H4 (cell line): ENCODE measurements at places on chromosomes 5 and 9. TPM values are rescaled to one million over a fixed set of nuclear protein-coding genes. Genes with fewer than 3 reads are reported as not detected.

Gene PCDHB12
- total RNA-seq = 5.2 and 5.6 TPM in 2 replicates

GRCh38 chr5:169801324-169801777 lies 164.3 kb downstream of the DOCK2 start:
- no peak for DNase-seq

- DNase-seq = no peak
Observed at GRCh38 chr9:18457510-18457909, 16.4 kb upstream of the ADAMTSL1 start.

DNA sequence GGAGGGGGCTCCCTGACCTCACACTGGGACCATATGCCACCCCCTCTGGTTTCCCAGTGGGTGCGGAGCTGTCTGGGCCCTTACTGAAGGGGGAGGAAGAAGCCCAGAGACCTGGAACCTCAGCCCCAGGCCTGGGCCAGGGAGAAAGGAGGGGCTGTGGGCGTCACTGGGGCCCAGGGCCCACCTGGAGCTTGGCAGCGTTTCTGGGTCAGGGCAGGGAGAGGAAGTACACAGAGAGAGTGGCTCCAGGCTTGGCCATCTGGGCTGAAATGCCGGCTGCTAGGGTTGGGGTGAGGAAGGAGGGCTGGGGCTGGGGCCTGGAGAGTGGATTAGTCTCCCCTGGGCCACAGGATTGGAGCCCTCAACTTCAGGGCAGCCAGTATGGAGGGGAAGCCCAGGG lies 6.4 kb upstream of the DAB2IP start:
- DNase-seq = no peak

- DNase-seq = no peak
Observed at GRCh38 chr5:34977934-34978613, 48.7 kb downstream of the DNAJC21 start.

DNA sequence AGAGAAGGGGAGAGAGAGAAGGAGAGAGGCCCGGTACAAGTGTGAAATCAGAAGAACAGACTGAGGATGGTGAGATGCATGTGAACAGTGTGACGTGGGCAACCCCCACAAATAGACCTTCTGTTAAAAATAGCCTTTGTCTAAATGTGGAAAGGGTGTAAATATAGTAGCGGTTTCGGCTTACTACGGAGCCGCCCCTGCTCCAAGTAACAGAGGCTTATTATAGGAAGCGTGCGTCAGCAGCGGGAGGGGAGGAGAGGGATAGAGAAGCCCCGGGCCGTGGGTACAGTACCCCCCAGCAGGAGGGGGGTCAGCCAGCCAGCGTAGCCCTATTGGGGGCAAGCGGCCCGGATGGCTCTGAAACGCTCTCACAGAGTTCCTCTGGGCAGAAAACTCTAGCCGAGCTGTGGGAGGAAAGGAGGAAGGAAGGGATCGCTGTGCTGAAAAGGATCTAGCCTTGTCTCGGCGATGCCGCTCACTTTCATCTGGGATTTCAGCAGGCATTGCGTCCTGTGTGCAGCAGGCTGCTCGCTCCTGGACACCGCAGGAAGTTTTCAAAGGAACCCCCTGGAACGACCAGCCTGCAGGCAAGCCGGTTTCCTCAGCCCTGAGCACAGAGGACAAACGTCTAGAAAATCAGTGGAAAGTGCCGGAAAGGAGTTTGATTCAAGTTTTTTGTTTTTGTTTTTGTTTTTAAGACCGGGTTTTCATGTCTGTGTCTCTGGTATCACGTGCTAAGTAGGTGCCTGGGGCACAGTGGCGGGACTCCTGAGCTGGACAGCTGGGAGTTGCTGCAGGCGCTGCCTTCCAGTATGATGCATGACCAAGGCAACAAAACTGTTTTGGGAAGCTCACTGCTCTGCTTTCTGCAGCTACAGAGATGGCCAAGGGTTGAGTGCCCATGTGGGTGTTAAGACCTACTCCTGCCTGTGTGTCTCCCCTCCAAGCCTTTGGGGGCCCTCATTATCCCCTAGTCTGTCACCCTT lies 146.6 kb downstream of the SEC61B start:
- peak; percentile 33 for DNase-seq

DNA sequence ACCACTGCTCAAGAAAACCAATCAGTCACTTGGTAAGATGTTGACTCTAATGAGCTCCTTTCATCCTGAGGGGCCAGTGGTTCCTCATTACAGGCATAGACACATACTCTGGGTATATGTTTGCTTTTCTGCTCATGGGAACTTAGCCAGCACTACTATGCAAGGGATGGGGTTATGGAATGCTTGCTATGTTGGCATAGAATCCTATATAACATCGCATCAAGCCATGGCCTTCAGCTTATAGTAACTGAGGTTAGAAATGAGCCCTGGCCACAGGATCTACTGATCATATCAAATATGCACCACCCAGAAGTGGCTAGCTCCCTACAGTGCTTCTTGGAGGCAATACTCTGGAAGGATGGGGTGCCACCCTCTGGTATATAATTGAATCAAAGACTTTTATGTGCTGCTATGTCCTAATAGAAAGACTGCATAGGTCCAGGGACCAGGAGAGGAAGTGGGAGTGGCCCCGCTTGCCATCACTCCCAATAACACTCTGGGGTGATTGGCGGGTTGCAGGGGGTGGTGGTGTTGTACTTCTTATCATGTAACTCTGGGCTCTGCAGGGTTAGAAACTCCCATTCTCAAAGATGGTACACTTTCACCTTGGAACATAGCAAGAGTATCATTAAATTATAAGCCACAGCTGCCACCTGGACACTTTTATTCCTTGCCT lies 70.3 kb downstream of the ZNF366 start:
- no peak for DNase-seq

DNA sequence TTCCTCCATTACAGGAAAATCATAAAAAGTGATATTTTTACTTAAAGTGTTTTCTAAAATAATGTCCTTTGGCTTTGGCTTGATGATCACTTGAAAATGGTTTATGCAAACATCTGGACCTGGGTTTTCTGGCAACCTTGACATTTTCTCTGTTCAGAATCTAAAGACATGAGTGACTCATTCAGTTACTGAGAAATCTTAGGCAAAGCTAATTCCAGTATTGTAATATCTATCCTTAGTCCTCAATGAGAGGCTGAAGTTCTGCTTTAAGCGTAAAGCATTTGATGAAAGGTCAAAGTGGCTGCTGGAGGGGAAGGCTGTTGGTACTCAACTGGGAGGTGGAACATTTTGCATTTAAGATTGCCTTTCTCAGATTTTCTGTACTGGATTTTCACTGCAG lies 2.3 kb downstream of the MAN2A1 start:
- no peak for DNase-seq
